Epithelial cell of proximal tubule (primary cell): ENCODE measurements at places on chromosomes 5 and 9. TPM values are rescaled to one million over a fixed set of nuclear protein-coding genes. Genes with fewer than 3 reads are reported as not detected.

DNA sequence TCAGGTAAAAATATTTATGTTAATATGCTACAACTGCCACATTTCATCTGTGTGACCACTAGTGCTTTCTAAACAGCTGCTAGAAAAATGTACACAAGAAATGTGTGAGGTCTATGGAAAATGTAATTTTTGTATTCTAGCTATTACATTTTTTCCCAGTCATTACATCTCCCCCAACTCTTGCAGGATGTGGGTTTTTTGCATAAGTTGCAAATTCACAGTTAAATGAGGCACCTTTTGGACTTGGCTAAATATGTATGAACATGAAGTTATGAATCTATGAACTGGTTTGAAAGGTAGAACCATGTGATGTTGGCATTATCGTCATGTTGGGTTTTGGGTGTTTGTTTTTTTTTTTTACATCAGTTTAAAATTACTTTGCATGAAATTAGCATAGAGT, 590.4 kb upstream of the WWC1 start:
- no peak for DNase-seq

GRCh38 chr5:170223906-170224305, 8.9 kb upstream of the C5orf58 start:
- DNase-seq = no peak

CD180 gene
- total RNA-seq = not detected in 2 replicates

GRCh38 chr9:36566813-36567221, 5.9 kb upstream of the MELK start:
- no peak for DNase-seq

GRCh38 chr9:132163876-132164603, 2.2 kb downstream of the NTNG2 start:
- DNase-seq = no peak

DNA sequence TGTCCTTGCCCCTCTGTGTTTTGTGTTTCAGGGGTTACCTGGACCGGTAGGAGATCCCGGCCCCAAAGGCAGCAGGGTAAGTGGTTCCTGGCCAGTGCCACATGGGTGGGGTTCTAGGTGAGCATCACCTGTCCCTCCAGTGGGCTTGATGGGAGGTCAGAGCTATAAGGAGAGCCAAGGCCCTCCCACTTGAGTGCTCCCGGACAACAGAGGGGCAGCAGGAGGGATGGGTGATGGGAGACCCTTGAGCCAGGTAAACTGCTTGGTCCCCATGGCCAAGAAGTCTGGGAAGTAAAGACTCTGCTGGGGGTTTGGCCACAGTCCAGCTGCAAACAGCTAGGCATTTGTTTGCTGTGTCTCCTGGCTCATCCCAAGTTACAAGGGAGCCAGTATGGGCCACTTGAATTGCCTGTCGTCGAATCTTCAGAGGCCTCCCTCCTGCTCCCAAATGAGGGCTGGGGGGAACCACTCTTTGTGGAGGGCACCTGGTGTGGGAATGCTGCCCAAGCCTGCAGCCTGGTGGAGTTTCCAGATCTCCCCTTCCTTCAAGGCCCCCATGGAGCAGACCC, 51.0 kb downstream of the COL27A1 start:
- no peak for DNase-seq

DNA sequence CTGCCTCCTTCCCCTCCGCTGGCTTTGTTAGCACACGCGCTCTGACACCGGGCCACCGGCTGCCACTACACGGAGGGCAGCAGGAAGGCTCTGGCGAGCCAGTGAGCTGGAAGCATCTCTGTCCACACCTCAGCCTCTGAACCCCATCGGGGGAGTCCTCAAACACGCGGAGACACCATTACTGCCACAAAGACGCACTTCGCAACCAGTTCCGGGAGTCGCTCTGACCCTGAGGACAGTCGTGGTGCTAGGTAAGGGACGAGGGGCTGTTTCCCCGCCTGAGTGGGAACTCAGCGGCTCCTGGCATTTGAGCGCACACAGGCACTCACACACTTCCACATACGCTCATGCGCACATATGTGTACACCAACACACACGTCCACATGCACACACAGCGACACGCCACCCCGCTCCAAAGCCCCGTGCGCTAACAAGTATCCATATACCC, 160.0 kb downstream of the C9orf152 start:
- no peak for DNase-seq
